ENCODE measurements at places on chromosomes 1 and 21. TPM values are rescaled to one million over a fixed set of nuclear protein-coding genes. Genes with fewer than 3 reads are reported as not detected.

GRCh38 chr21:38126666-38127303 is 130.0 kb upstream of the KCNJ15 start:
- no peaks in the 10 kb centered on the region for H3K36me3 ChIP-seq
- peaks cover 1% of the 10 kb centered on the region for H3K4me1 ChIP-seq
- no peak overlapping the region for H3K4me3 ChIP-seq
- H3K27ac ChIP-seq = no peak overlapping the region
- peak; percentile 82 for DNase-seq
- no peaks in the 10 kb centered on the region for H3K27me3 ChIP-seq

- DNase-seq = no peak
- no peaks in the 10 kb centered on the region for H3K27me3 ChIP-seq
- H3K4me1 ChIP-seq = no peaks in the 10 kb centered on the region
- peak overlapping the region; percentile 100 for H3K27ac ChIP-seq
- no peaks in the 10 kb centered on the region for H3K36me3 ChIP-seq
- peak overlapping the region; percentile 79 for H3K4me3 ChIP-seq
Measured at GRCh38 chr1:225999912-226000337, 782 bp upstream of the SDE2 start.

GRCh38 chr1:6202256-6202655 is 2.9 kb upstream of the RPL22 start:
- no peak for DNase-seq
- H3K4me3 ChIP-seq = no peak overlapping the region

DNA sequence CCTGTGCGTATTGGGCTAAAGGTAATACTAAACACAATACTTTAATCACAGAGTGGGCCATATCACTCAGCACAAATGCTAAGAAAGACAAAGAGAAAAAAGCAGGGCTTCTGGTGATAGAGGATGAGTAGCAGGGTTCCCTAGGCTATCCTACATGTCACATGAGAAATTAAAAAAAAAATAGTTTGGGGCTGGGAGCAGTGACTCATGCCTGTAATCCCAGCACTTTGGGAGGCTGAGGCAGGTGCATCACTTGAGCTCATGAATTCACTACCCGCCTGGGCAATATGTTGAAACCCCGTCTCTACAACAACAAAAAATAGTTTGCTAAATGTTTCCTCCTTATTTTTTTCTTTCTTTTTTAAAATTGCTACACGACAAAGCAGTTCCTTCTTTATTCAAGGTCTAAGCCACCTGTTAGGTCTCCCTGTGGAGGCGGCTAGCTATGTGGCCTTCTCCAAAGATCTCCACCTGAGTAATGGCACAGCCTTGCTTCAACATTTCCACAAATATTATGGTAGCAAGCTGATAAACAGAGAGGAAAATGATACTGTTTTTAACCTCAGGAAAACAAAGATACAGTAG is 1.5 kb downstream of the ENSA start:
- peak overlapping the region; percentile 28 for H3K4me3 ChIP-seq
- no peak overlapping the region for H3K27ac ChIP-seq
- no peak for DNase-seq
- H3K36me3 ChIP-seq = peaks cover 5% of the 10 kb centered on the region

DNA sequence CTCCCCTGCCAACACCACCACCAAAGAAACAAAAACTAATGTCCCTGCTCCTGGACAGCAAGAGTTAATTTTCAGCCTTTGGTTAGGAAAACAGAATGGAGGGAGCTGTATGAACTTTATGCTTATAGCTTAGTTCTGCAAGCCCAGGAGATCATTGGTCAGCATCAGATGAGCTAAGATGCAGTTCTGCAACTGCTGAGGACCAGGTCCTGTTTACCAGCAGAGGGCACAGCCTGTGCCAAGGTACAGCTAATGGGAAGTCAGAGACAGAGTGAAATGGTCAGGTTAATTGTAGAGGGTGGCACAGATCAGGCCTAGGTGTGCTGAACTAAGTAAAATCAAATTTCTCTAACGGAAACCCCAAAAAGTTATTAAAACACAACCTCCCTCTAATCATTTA is 161.3 kb downstream of the ROR1 start:
- H3K4me3 ChIP-seq = no peak overlapping the region
- no peaks in the 10 kb centered on the region for H3K36me3 ChIP-seq
- DNase-seq = no peak
- H3K4me1 ChIP-seq = peaks cover 25% of the 10 kb centered on the region
- H3K27me3 ChIP-seq = no peaks in the 10 kb centered on the region

- H3K36me3 ChIP-seq = no peaks in the 10 kb centered on the region
- H3K4me1 ChIP-seq = no peaks in the 10 kb centered on the region
Measured at GRCh38 chr1:183416850-183417771, 1.1 kb downstream of the NMNAT2 start.

GRCh38 chr1:34153246-34153645 is 11.8 kb downstream of the CSMD2 start:
- H3K36me3 ChIP-seq = no peaks in the 10 kb centered on the region
- no peak overlapping the region for H3K4me3 ChIP-seq
- H3K4me1 ChIP-seq = no peaks in the 10 kb centered on the region
- H3K27me3 ChIP-seq = no peaks in the 10 kb centered on the region
- no peak for DNase-seq
- H3K27ac ChIP-seq = no peak overlapping the region

DNA sequence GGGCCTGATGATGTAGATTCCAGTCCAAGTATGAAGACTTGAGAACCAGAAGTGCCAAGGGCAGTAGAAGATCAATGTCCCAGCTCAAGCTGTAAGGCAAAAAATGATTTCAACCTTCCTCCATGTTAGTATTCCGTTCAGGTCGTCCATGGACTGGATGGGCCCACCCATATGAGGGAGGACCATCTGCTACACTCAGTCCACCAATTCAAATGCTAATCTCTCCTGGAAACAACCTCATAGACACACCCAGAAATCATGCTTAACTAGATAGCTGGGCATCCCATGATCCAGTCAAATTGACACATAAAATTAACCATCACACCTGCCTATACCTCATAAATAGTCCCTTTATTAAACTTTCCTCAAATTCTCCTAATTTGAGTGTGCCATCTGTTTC is 73.3 kb upstream of the NFASC start:
- H3K4me3 ChIP-seq = no peak overlapping the region
- DNase-seq = no peak
- H3K36me3 ChIP-seq = no peaks in the 10 kb centered on the region
- no peak overlapping the region for H3K27ac ChIP-seq
- no peaks in the 10 kb centered on the region for H3K4me1 ChIP-seq

GRCh38 chr21:42337830-42338728 is 12.7 kb downstream of the TFF2 start:
- no peak for DNase-seq
- H3K27me3 ChIP-seq = no peaks in the 10 kb centered on the region
- H3K27ac ChIP-seq = no peak overlapping the region
- no peaks in the 10 kb centered on the region for H3K4me1 ChIP-seq
- H3K4me3 ChIP-seq = no peak overlapping the region

DNA sequence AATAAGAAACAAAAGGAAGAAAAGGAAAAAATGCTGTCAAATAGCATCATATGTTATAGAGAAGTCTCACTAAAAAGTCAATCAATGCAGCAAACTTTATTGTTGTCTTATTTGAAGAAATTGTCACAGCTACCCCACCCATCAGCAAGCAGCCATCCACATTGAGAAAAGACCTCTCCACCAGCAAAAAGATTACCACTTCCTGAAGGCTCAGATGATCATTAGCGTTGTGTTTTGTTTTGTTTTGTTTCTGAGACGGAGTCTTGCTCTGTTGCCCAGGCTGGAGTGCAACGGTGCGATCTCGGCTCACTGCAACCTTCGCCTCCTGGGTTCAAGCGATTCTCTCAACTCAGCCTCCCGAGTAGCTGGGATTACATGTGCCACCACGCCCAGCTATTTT is 29.0 kb downstream of the ATP2B4 start:
- no peak for DNase-seq
- peaks cover 2% of the 10 kb centered on the region for H3K4me1 ChIP-seq
- no peak overlapping the region for H3K27ac ChIP-seq
- H3K4me3 ChIP-seq = no peak overlapping the region

- DNase-seq = no peak
- no peaks in the 10 kb centered on the region for H3K27me3 ChIP-seq
- peaks cover 4% of the 10 kb centered on the region for H3K4me1 ChIP-seq
- no peaks in the 10 kb centered on the region for H3K36me3 ChIP-seq
- H3K4me3 ChIP-seq = no peak overlapping the region
Measured at GRCh38 chr1:61892977-61893376, 150.7 kb downstream of the PATJ start.

GRCh38 chr1:93605812-93606512 is 75.7 kb downstream of the BCAR3 start:
- H3K27me3 ChIP-seq = no peaks in the 10 kb centered on the region
- DNase-seq = no peak
- no peaks in the 10 kb centered on the region for H3K36me3 ChIP-seq
- no peaks in the 10 kb centered on the region for H3K4me1 ChIP-seq
- no peak overlapping the region for H3K27ac ChIP-seq

GRCh38 chr1:205345761-205346160 is 11.0 kb downstream of the KLHDC8A start:
- no peaks in the 10 kb centered on the region for H3K27me3 ChIP-seq
- H3K36me3 ChIP-seq = no peaks in the 10 kb centered on the region
- H3K4me1 ChIP-seq = no peaks in the 10 kb centered on the region

- H3K4me3 ChIP-seq = no peak overlapping the region
- H3K27me3 ChIP-seq = no peaks in the 10 kb centered on the region
- H3K4me1 ChIP-seq = no peaks in the 10 kb centered on the region
- no peaks in the 10 kb centered on the region for H3K36me3 ChIP-seq
- no peak for DNase-seq
Measured at GRCh38 chr1:52919723-52920483, 1.6 kb downstream of the ECHDC2 start.

- no peak overlapping the region for H3K27ac ChIP-seq
- no peaks in the 10 kb centered on the region for H3K36me3 ChIP-seq
- no peaks in the 10 kb centered on the region for H3K27me3 ChIP-seq
Measured at GRCh38 chr1:202871367-202871766, 17.6 kb downstream of the RABIF start.

DNA sequence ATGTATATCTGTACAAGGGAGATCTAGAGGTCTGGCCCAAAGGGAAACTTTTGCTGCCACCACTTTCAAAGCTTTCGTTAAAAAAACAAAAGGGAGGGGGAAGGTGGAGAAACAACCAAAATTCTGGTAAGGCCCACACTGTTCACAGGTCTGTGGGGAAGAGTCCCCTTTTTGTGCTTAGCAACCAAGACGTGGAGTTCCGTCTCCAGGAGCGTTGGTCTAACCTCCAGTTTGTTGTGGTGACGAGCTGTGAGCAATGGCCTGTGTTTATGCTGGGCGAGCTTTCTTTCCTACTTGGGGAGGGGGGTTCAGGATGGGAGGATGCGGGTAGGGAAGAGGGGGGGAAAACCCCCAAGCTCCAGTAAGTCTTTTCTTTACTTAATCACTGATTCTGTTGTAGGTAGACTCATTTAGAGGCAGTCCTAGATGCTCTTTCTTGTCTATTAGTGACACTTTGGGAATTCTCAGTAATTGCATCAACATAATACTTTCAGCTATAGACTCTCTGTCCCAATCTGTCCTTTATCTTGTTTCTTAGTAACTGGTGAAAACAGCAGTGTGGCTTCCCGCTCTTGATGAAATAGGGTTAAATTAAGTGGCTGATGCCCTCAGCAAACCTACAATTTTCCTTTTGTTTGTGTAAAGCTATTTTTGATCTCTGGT is 1.5 kb downstream of the HIPK1 start:
- H3K4me1 ChIP-seq = no peaks in the 10 kb centered on the region
- DNase-seq = peak; percentile 59
- H3K27ac ChIP-seq = peak overlapping the region; percentile 79
- H3K36me3 ChIP-seq = no peaks in the 10 kb centered on the region
- peak overlapping the region; percentile 78 for H3K4me3 ChIP-seq
- H3K27me3 ChIP-seq = no peaks in the 10 kb centered on the region

DNA sequence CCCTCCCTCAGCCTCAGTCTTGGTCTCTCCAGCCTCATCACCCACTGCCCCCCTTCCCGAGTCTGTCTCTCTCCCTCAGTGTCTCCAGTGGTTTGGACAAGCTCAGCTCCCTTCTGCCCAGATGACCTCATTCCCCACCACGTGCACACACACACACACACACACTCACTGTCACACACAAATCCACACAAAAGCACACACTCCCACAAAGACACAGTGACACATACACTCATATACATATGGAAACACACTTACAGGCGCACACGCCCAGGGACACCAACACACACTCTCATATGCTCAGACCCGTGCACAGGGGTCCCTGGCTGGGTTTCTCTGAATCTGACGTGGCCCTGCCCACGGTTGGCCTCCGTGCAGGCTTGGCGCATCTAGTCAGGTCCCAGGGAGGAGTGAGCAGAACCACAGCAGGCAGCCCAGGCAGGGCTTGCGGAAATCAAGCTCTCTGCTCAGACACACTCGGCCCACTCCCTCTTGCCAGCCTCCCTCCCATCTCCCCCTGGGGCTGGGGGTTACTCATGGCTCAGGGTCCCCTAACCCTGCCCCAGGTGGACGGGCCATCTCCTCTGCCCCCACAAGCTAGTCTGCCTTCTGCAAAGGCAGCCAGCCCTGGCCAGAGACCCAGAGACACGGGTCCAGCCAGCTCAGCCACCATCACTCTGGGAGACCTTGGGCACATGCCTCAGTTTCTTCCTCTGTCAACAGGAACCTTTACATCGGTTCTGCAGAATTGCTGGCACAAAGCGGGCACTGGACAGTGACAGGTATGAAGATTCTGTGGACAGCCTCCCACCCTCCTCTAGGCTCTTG is 38.5 kb upstream of the FAM131C start:
- H3K27me3 ChIP-seq = no peaks in the 10 kb centered on the region
- no peak overlapping the region for H3K27ac ChIP-seq
- H3K4me3 ChIP-seq = no peak overlapping the region
- peak; percentile 75 for DNase-seq

- H3K27me3 ChIP-seq = no peaks in the 10 kb centered on the region
- no peak for DNase-seq
- H3K4me1 ChIP-seq = no peaks in the 10 kb centered on the region
- H3K36me3 ChIP-seq = peaks cover 10% of the 10 kb centered on the region
- no peak overlapping the region for H3K27ac ChIP-seq
- no peak overlapping the region for H3K4me3 ChIP-seq
Measured at GRCh38 chr1:171588230-171588629, 33.8 kb upstream of the MYOCOS start.

- no peaks in the 10 kb centered on the region for H3K36me3 ChIP-seq
- H3K4me3 ChIP-seq = no peak overlapping the region
- no peaks in the 10 kb centered on the region for H3K27me3 ChIP-seq
- no peak overlapping the region for H3K27ac ChIP-seq
- DNase-seq = no peak
Measured at GRCh38 chr1:58738876-58739275, 39.0 kb upstream of the MYSM1 start.

DNA sequence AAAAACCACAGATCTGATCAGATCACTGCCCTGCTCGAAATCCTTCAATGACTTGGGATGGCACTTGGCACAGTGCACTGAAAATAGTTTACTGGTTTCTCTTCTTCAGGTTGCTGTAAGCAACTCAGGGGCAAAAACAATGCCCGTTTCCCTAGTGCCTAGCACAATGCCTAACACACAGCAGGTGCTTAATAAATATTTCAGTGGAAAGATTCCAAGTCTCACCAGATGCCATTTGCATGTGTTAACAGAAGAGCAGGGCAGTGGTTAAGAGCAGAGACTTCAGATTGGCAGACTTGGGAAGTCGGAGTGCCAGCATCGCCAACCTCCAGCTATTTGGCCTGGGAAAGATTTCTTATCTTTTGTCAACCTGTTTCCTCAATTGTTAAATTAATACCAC is 10.9 kb upstream of the METTL25B start:
- no peaks in the 10 kb centered on the region for H3K27me3 ChIP-seq
- H3K36me3 ChIP-seq = peaks cover 2% of the 10 kb centered on the region
- no peak overlapping the region for H3K27ac ChIP-seq
- no peak overlapping the region for H3K4me3 ChIP-seq

INAVA gene
- 23.3 TPM for polyA plus RNA-seq

SLC44A3 gene
- 5.3 TPM for polyA plus RNA-seq

MNDA gene
- polyA plus RNA-seq = 1.8 TPM

MRPL39 gene
- 30.3 TPM for polyA plus RNA-seq

TNNT2 gene
- 24.0 TPM for polyA plus RNA-seq

FTCD gene
- polyA plus RNA-seq = 8.7 TPM

TSPEAR gene
- not detected for polyA plus RNA-seq

SAMD13 gene
- polyA plus RNA-seq = 3.1 TPM
